Osteocyte (in vitro differentiated cells): ENCODE measurements at places on chromosomes 16 and 17. TPM values are rescaled to one million over a fixed set of nuclear protein-coding genes. Genes with fewer than 3 reads are reported as not detected.

ABCC6 gene
- 1.4 and 2.1 TPM in 2 replicates for total RNA-seq

CDK5R1 gene
- total RNA-seq = 1.4 and 1.8 TPM in 2 replicates

VTN gene
- 0.70 and 0.97 TPM in 2 replicates for total RNA-seq

FBXW10B gene
- total RNA-seq = 0.40 TPM in 1 of 2 replicates, not detected in the other

ITGAX gene
- not detected in 2 replicates for total RNA-seq

DNA sequence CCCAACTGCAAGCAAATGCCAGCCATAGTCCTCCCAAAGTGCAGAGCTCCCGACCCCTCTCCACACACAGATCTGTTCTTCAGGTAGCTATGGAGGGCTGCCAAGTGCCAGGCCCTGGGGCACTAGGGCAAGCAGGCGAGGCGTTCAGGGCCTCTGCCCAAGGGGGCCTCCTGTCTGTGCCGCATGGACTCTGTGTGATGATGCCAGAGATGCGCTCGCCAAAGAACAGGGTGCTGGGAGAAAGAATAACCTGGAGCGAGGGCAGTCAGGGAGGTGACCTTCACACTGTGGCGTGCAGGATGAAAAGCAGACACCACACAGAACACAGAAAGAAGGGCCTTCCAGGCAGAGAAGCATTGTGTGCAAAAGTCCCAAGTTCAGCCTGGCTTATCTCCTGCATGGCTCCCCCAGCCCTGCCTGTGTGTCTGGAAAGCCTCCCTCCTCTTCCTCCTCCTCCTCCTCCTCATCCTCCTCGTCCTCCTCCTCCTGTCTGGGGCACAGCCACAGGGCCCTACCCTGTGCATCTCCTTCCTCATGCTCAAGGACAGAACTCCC, 44.2 kb downstream of the PEMT start:
- no peak for DNase-seq

GRCh38 chr17:79189305-79189704, 114.7 kb downstream of the ENGASE start:
- DNase-seq = no peak

DNA sequence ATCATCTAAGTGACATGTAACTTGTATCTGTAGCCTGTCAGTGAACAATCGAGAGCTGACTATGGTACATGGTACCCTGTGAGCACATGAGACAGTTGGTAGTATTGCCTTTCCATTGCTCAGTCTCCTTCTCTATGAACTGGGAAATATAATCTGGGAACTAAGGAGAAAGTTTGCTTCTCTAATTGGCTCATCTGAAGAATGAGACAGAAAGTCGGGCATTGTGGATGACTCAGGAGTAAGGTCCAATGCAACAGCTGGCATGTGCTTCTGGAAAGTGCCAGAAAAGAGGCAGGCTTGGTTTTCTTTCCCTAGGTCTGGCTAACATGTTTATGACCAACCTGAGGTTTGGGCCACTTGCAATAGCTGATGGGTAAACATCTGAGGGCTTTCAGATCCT, 51.9 kb downstream of the ZZEF1 start:
- no peak for DNase-seq

DNA sequence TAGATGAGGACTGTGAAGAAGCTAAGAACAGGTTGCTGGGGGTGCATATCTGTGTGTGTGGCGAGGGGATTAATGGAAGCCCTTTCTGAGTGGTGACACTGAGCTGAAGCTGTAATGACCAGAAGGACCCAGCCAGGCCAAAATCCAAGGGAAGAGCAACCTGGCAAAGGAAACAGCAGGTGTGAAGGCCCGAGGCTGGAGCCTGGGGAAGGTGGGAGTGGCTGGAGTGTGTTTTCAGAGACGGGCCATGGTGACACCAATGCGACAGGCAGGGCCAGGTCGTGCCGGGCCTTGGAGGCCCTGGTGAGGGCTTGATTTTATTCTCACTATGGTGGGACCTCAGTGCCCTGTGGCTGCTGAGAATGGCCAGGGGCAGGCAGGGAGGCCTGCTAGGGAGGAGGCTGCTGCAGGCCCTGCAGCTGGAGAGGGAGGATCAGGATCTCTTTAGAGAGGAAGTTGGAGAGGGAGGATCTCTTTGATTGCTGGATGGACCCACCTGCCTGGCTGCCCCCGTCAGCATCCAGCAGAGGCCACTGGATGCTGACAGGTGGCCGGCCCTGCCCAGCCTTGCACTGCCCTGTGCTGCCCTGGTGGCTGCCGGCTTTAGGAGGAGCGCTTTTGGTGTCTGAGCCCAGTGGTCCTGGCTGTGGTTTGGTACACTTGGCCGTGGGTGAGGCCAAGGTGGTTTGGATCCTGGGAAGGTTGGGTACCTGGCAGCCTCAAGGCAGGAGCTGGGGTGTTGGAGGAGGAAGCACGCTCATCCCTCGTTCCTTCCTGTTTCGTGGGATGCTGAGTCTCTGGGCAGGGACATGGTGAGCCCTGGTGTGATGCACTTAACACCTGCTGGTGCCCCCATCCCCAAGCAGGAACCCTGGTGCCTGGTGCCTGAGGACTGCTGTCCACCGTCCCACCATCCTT, 188.3 kb downstream of the SEC14L1 start:
- DNase-seq = peak; percentile 74

GRCh38 chr16:19071811-19072777, 4.7 kb downstream of the COQ7 start:
- DNase-seq = no peak

DNA sequence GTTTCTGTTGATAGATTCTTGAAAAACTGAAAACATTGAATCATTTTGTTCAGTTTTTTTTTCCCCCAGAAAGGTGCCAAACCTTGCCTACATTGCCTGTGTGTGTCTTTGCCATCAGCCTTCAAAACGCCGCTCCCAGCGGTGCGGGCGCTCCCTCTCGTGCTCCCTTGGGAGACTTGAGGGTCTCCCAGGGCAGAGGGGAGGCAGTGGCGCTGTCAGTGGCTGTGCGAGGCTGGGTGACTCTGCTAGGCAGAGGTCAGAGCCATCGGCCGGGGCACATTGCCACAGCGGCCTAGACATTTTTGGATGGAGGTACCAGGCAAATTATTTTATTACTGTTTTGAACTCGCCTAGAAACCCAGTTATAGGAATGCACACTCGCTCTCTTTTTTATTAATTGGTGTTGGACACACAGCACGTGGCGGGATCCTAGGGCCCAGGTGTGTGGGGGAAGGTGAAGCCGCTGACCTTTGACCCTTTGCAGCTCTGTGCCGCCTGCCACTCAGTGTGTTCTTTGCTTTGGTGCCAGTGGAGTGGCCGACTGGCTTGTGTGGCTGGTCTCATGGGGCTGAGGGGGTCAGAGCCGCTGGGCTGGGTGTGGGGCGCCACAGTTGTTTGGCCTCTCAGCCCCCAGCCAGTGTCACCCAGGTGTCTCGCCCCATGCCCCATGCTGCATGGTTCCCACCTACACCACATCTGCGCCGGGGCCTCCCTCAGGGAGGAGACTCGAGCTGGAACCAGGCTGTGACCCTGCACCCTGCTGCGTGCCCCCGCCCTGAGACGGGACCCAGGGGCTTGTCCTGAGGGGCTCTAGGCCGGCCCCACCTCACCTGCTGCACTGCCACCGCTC, 115.7 kb downstream of the BANP start:
- no peak for DNase-seq

GRCh38 chr17:38869526-38870258, at the start of gene LASP1:
TSS of gene LASP1 (plus strand) at chr17:38870058. CDS start at chr17:38870190, 132 bp downstream.
- peak; percentile 96 for DNase-seq

DNA sequence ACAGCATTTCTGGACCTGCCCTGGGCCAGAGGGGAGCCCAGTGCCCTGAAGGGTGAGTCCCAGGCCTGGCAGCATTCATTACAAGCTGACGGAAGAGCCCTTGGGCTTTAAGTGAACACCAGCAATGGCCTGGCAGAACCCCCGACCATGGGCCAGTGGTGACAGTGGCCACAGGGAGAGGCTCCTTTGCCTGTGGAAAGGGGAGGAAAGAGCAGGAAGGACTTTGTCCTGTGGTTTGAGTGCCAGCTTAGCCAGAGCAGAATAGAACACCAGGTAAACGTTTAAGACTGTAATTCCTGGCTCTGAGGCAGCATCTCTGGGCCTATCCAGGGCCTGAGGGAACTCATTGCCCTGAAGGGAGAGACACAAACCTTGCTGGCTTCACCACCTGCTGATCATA, 34.3 kb upstream of the ATP2C2 start:
- no peak for DNase-seq

- DNase-seq = no peak
Measured at GRCh38 chr17:74604200-74604599, 12.1 kb upstream of the CD300LD start.

GRCh38 chr17:16569358-16569712, 331 bp upstream of the ZNF287 start:
- DNase-seq = no peak

DNA sequence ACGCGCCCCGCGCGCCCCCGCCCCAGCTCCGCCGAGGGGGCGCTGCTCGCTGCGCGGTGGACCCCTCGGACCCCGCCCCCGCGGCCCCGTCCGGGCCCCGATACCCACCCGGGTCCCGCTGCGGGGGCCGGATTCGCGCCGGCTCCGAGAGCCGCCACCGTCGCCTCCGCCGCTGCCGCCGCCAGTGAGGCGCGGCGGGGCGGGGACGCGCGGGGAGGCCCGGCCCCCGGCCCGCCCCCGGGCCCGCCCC, at the start of gene TBC1D16:
TBC1D16 (minus strand) TSS at position 186 of the 250 bp plus-strand sequence. CDS start 22,325 bp downstream, outside the sequence.
- no peak for DNase-seq

DNA sequence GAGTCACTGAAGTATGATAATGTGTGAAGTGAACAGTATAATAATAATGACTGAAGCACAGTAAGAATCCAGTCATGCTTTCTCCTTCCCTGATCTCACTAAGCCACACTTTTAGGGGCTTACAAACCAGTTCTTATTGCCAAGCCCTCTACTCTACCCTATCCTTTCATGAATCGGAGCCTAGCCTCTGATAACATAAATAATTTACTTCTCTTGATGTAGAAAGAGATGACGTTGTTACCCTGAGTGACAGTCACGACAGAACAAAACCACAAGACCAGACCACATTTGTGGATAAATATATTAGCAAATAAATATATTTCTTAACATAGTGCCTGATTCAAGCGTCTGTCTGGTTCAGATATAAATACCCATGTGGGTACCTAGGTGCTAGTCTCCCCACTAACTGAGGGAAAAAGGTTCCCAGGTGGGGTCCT, 1.4 kb upstream of the SUPT4H1 start:
- DNase-seq = no peak

GRCh38 chr16:84699147-84699711, 571 bp upstream of the USP10 start:
- no peak for DNase-seq

DNA sequence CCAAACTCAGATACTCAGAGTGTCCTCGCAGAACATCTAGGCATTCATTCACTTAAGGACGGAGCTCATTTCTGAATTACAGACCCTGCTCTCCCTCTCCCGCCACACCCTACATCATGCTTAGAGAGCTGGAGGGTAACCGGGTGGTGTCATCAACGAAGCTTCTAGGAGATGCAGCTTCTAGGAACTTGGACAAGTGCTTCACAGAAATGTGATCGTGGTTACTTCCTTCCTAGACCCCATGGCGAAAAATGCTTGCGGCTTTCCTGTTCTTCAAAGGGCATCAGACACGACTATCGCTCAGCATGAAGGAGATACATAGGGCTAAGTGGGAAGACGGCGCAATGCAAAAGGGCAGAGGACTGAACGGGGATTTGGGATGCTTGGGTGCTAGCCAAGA, 126.8 kb downstream of the ZFHX3 start:
- DNase-seq = no peak

- DNase-seq = no peak
Measured at GRCh38 chr17:1554751-1555540, 7.6 kb downstream of the PITPNA start.

- no peak for DNase-seq
Measured at GRCh38 chr16:8931859-8932258, 31.8 kb downstream of the USP7 start.

GRCh38 chr17:12227547-12227946, 206.9 kb downstream of the MAP2K4 start:
- DNase-seq = no peak

GRCh38 chr17:79685121-79685520, 45.6 kb upstream of the ENPP7 start:
- DNase-seq = no peak

DNA sequence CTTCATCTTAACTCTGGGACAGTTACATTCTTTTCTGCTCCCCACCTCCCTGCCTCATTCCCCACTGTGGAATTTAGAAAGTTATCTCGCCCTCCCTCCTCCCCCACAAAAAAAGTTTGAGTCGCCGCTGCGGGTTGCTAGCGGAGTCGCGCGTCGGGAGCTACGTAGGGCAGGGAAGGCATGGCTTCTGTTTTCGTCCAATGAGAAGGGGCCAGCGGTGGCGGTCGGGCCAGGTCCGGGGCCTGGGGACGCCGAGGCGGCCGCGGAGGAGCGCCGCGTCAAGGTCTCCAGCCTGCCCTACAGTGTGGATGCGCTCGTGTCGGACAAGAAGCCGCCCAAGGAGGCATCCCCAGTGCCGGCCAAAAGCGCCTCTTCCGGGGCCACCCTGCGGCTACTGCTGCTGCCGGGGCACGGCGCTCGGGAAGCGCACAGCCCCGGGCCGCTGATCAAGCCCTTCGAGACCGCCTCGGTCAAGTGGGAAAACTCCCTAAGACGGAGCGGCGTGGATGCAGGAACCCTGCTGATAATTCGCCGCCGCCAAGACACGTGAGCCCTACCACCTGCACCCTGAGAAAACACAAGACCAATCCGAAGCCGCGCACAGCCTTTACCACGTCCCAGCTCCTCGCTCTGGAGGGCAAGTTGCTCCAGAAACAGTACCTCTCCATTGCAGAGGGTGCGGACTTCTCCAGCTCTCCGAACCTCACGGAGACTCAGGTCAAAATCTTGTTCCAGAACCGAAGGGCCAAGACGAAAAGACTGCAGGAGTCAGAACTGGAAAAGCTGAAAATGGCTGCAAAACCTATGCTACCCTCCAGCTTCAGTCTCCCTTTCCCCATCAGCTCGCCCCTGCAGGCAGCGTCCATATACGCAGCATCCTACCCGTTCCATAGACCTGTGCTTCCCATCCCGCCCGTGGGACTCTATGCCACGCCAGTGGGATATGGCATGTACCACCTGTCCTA, 8.9 kb downstream of the OR4D1 start:
- DNase-seq = no peak

DNA sequence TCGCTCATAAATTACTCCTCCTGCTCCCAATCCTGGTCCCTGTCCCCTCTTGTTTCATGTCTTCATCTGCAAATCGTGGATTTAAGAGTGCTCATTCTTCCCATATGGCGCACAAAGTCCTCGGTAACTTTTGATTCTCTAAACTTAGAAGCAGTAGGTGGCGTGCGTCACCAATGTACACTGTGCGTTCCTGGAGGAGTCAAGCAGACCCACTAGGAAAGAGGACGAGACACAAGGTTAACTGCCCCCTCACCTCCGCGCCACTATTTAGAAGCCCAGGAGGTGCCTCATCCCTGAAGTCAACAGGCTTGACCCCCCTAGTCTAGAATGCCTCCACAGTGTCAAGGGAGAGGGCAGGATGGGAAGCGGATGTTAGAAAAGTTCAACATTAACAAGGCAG, 2.9 kb downstream of the SLC13A5 start:
- DNase-seq = peak; percentile 64

DNA sequence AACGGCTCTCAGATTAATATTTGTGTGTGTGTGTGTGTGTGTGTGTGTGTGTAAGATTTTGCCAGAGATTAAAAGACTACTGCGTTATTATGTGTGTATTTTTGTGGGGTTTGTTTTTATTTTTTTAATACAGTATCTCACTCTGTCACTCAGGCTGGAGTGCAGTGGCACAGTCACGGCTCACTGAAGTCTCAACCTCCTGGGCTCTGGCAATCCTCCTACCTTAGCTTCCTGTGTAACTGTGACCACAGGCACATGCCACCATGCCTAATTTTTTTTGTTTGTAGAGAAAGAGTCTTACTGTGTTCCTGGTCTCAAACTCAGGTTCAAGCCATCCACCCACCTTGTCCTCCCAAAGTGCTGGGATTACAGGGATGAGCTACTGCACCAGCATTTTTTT, 87.2 kb downstream of the CYB561 start:
- no peak for DNase-seq
